Pericardium fibroblast (primary cell): ENCODE measurements at places on chromosomes 2 and 18. TPM values are rescaled to one million over a fixed set of nuclear protein-coding genes. Genes with fewer than 3 reads are reported as not detected.

OTOS gene
- total RNA-seq = not detected in 2 replicates

SPC25 gene
- total RNA-seq = 0.09 and 0.35 TPM in 2 replicates

CRYGC gene
- total RNA-seq = not detected in 2 replicates

HRH4 gene
- not detected in 2 replicates for total RNA-seq

NETO1 gene
- not detected in 2 replicates for total RNA-seq
